ENCODE measurements at places on chromosomes 11 and 22.
A peak's percentile ranks its signal among the peaks of the same experiment; 100 is the strongest.

GRCh38 chr11:102293873-102294601 is 23.2 kb upstream of the BIRC3 start:
- no peak for DNase-seq

GRCh38 chr11:95054356-95054755 is 5.1 kb downstream of the KDM4F start:
- no peak for DNase-seq

DNA sequence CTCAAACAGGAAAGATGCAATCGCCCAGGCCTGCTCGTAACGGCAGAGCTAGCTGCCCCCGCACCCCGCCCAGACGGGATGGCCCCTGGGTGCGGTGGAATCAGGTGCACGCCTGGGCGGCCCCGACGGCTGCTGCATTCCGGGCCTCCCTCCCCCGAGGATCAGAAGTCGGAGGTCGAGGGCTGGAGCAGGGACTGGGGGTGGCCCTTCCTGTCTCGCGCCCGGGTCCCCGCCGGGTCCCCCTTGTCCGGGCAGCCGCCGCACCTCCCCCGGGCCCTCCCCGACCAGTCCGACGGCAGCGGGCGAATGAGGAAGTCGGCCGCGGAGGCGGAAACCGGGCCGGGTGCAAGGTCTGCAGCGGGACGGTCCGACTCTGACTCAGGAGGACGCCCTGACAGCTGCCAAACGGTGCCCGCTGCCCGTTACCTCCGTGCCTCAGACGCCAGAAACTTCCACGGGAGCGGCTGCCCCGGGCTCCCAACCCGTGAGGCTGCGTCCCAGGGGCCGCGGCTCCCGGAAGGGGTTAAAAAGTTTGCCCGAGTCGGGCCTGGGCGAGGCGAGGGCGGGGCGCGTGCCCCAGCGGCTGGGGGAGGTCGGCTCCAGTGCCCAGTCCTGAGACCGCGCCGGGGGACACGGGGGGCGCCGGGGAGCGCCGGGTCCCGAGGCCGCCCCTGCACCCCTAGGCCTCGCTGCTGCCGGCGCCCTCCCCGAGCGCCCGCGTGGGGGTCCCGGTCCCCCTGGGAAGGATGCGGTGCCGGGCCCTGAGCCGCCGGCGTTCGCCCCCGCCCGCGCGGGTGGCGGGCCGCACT is 663 bp downstream of the MYH9 start:
- DNase-seq = no peak

DNA sequence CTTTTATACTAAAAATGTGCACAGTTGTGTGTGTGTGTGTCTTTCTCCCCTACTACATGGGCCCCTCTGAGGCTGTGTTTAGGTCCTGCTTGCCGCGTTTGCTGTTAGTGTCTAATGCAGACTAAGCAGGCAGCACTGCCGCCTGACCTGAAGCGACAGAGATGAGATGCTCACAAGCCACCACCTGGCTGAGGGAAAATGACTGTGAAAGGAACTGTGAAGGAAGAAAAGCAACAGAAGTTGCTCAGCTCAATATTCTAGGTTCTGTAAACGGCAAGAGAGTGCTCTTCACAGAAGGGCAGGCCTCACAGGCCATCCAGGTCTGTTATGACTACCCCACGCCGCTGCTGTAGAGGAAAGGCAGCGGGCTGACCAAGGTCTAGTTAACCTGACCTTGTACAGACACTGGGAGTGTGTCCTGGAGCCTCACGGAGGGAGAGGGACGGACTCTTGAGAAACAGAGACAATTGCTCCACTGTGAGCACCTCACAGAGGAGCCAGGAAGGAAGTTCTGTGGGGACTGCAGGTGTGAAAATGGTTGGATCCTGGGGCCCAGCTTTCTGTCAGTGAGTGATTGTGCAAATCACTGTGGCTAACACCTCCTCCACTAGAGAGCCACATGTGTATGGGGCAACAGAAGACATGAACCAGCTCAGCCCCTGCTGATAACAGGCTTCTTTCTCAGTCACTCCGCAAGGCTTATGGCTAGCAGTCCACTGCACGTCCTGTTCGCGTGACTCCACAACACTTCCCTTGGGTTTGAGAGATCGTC is 31.3 kb upstream of the YPEL1 start:
- peak; percentile 40 for DNase-seq

- DNase-seq = no peak
Measured at GRCh38 chr22:38009000-38009806, 24.8 kb upstream of the SOX10 start.

GRCh38 chr22:20080776-20081654 is 974 bp downstream of the DGCR8 start:
- no peak for DNase-seq

GRCh38 chr11:64443001-64443400 is 84.0 kb downstream of the RPS6KA4 start:
- no peak for DNase-seq

- DNase-seq = no peak
Measured at GRCh38 chr11:9717719-9718118, 53.8 kb downstream of the SWAP70 start.

- DNase-seq = no peak
Measured at GRCh38 chr11:79667380-79667779, 226.6 kb upstream of the TENM4 start.

DNA sequence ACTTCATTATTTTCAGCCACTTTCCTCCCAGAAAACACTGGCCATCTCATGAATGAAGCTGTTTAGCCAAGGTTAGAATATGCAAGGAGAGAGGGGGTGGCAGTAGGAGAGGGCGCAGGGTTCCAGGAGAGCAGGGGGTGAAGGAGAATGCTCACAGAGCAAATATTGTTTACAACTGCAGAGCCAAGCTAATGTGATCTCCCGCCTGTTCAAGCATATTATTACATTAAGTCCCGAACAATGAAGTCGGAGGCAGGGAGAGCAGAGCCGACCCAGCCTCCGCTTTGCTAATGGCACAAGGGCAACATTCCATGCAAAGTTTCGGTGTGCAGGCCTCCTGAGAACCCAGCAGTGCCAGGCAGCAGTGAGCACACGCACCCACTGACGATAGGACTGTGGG is 80.1 kb downstream of the MICAL3 start:
- no peak for DNase-seq

GRCh38 chr11:86191874-86192273 is 52.7 kb upstream of the EED start:
- no peak for DNase-seq

DNA sequence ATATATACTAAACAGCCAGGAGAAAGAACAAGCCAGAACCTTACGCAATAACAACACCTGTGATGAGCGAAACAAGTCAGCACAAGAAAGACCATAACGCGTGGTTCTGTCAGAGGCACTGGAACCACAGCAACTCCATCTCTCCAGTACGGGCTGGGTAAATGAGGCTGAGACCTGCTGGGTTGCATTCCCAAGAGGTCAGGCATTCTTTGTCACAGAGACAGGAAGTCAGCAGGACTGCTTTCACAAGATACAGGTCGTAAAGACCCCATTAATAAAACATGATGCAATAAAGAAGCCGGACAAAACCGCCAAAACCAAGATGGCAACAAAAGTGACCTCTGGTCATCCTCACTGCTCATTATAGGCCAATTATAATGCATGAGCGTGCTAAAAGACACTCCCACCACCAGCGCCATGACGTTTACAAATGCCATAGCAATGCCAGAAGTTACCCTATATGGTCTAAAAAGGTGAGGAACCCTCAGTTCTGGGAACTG is 21.7 kb downstream of the TPST2 start:
- DNase-seq = no peak

- DNase-seq = no peak
Measured at GRCh38 chr11:57500515-57500914, 15.0 kb downstream of the SLC43A1 start.

GRCh38 chr22:38740754-38741153 is 15.0 kb downstream of the SUN2 start:
- DNase-seq = no peak

DNA sequence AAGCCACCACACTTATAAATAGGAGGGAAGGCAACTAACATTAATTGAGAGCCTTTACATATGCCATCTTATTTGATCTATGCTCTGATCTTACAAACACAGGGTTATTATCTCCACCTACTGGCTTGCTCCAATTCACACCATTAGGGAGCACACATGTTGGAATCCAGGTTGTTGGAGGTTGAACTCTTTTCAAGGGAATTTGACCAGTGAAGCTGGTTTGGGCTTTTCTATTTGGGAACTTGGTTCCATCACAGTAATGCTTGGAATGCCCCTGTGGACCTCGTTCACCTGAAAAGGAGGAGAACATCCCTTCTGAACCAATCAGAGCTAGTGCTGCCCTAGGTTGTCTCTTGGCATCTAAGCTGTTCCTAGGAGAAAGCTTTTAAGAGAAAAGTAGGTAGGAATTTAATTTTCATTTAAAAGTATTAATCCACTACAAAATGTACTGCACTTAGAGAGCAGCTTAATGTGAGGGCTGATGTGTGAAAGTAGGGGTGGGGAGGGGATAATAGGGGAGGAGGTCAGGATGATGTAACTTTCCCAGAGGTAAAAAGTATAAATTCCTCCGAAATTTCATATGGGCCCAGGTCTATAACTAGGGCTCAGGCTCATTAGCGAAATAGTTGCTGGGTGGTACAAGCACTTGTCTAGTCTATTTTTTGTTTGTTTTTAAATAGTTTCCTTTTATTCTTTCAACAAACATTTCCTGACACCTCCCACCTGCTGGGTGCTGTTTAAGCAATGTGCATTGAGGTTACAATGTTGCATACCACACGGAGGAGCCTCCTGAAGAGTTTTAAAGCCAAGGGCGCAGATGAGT is 7.6 kb upstream of the MICAL2 start:
- no peak for DNase-seq

GRCh38 chr11:134509381-134510232 is 97.6 kb upstream of the B3GAT1 start:
- DNase-seq = no peak

DNA sequence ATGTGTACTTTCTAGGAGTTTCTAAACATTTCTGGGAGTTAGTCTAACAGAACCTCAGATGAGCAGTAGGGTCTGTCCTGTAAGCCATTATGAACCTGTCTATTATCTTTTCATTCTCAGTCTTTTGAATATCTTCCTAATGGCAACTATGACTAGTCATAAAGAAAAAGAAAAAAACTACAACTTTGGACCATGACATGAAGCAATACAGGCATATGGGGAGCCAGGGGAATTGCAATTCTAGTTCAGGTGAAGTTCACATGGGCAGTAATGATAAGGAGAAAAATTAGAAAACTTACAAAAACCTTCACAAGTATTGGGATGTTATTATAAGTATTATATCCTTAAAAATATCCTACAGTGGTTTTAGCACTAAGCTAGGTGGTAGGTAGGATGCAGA is 649.0 kb upstream of the ANO5 start:
- no peak for DNase-seq

DNA sequence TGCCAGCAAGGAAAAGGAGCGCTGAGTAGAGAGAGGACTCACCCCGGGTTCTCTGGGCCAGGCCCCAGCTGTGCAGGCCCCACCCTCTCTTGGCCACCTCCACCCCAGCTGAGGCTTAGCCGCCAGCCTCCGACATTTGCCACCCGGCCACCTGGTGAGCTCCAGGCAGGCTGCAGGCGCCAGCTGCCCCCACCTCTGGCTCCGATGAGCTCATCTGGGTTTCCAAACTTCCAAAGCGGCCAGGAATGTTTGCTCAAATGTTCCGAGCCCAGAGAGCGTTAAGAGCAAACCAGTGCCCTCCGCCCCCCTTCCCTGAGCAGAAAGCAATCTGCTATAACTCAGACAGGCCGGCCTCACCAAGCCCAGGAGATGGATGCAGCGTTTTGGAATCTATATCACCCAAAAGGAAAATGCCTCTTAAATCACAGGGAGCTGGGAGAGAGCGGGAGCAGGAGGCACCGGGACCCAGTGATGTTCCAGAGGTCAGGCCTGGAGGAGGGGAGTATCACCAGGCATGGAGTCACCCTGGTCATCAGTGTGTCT is 9.1 kb upstream of the MN1 start:
- DNase-seq = no peak

DNA sequence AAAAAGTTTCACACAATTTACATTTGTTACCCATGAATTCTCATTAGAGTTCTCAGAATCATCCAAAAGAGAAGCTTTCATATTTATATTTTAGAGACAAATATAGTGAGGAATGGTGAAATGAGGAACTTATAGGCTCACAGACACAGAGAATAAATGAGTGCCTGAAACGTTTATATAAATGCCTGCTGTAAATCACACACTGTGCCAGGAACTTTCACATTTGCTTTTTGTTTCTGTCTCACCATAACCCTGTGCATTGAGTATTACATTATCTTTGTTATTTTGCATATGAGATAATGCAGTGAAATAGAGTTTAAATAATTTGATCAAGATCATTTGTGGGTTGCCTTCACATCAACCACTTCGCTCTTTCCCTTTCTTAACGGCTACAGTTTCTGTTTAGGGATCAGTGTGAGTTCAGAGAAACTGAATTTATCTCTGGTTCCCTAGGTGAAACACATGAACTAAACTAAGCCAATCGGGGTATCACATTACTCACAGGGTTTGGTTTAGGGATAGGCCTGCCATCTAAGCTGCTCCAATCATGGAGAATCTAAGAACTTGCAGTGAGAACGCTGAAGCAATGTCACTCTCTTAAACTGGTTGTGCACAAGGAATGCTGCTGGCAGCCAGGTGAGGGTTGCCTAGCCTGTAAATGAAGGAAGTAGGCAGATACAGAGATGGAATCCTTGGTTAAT is 1339.2 kb upstream of the TENM4 start:
- DNase-seq = no peak

DNA sequence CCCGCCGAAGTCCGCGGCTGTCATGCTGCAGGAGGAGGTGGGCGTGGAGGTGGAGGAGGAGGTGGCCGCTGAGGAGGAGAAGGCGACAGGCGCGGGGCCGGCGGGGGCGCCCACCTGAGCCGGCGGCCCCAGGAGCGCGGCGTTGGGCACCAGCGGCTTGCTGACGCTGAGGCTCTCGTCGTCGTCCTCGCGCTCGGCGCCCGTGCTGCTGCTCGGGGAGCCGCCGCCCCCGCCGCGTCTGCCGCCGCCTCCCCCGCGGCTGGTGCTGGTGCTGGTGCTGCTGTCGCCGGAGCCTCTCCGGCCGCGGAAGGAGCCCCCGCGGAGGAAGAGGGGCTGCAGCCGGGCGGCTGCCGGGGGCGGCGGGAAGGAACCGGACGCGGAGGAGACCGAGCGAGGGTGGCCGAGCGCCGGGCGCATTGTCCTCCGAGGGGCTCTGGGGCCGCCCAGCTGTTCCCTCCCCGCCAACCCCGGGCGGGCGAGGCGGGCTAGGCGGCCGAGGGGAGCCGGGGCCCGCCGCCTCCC is 388 bp downstream of the TMEM121B start:
- DNase-seq = no peak

DNA sequence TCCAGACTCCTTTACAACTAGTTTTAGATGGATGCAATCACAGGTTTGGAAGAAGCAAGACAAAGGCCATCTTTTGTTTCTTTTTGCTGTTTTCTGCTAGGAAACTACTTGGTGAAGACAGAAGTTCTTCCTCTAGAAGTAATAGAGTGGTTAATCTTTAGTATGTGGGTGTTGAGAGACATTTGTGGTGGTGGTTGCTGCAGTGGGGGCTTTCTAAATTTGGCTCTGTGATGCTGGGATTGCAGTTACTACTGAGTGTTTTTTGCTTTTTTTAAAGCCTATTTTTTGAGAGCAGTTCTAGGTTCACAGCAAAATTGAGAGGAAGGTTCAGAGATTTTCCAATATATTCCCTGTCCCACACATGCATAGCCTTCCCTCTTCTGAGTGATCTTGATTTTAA is 120.0 kb downstream of the AASDHPPT start:
- DNase-seq = no peak

Measured in stimulated activated CD4-positive, alpha-beta T cell treated with anti-CD3 and anti-CD28 coated beads, Interleukin-15, amount 100 ng/mL, for 48 hours (primary cell).